ENCODE measurements at places on chromosomes 1 and 21.

GRCh38 chr1:223819730-223820514, 25.8 kb downstream of the TP53BP2 start:
- no peak for DNase-seq

- no peak for DNase-seq
These were observed 15.5 kb upstream of the GFI1 start for GRCh38 chr1:92502247-92502646.

- no peak for DNase-seq
These were observed 26.6 kb downstream of the ATF6 start for GRCh38 chr1:161792740-161793139.

DNA sequence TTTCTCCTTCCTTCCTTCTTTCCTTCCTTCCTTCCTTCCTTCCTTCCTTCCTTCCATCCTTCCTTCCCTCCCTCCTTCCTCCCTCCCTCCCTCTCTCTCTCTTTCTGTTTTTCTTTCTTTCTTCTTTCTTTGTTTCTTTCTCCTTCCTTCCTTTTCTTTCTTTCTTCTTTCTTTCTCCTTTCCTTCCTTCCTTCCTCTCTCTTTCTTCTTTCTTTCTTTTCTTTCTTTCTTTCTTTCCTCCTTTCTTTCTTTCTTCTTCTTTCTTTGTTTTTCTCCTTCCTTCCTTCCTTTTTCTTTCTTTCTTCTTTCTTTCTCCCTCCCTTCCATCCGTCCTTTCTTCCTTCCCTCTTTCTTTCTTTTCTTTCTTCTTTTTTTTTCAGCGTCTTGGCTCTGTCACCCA, 18.1 kb upstream of the IL19 start:
- DNase-seq = no peak

GRCh38 chr1:175508320-175509110, 234.9 kb downstream of the TNR start:
- DNase-seq = no peak

Measured in T follicular helper cell (primary cell).